ENCODE measurements at places on chromosomes 13 and 19.

DNA sequence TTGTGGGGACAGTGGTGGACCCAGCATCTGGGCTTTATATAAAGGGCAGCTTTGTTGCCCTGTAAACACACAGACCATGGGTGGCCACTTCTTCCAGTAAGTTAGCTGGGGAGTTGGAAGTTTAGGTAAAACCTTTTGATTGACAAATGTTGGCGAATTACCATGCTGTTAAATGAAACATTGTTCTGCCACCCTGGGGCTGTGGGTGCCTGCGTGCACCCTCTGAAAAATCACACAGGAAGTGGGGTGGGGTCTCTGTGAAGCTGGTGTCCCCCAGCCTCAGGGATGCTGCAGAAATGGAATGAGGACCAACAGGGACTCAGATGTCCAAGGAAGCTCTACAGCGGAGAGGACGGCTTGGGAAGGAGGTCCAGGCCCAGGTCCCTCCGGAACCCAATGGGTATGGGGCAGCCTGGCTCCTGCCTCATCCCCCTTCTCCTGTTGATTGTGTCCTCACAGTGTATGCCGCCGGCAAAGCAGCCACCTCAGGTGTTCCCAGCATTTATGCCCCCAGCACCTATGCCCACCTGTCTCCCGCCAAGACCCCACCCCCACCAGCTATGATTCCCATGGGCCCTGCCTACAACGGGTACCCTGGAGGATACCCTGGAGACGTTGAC lies 2.8 kb upstream of the USF2 start:
- DNase-seq = peak; percentile 26

GRCh38 chr13:45103449-45103848 lies 16.9 kb upstream of the GTF2F2 start:
- DNase-seq = no peak

GRCh38 chr19:23779645-23780044 lies 21.0 kb upstream of the ZNF681 start:
- DNase-seq = no peak

DNA sequence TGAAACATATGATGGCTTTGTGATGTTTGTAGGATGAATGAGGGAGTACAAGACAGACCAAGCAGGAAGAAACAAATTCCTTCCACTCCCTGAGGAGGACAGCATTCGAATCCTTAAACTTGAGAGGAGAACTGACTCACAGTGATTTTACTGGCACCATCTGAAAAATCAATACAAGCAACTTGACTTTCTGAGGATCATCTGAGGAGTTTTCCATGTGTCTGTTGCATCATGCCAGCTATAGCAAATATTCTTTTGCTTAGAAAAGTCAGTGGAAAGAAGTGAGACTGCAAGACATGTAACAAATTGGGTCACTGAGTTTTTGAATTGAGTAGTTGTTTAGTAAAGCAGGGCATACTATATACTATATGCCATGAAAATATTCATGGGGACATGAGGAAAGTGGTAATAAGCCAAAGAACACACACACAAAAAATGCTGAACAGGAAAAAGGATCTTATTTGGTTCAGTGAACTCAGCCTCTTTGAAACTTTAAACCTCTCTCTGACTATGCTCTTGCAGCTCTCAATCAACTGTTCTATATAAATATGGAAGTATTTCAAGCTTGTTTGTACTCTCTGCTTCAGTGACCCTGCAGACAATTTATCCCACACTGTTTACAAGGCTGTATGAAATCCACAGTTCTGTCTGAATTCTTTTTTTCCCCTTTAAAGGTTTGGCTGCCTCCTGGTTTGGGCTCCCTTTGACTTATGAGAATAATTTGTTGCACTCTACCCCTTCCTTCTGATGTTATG lies 35.5 kb downstream of the SERTM1 start:
- DNase-seq = no peak

DNA sequence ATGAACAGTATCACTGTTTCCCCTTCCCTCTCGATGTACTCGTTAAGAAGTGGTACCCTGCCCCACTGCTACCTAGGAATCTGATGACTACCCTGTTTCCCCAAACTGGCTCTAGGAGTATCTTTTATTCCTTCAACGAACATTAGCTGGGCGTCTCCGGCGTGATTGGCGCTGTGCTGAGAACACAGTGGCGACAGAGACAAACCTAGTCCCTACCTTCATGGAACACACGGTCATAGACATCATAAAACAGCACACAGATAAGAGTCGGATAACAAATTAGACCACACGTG lies 730 bp downstream of the SYMPK start:
- no peak for DNase-seq

- no peak for DNase-seq
Observed at GRCh38 chr13:41199526-41199925, 5.2 kb upstream of the KBTBD7 start.

DNA sequence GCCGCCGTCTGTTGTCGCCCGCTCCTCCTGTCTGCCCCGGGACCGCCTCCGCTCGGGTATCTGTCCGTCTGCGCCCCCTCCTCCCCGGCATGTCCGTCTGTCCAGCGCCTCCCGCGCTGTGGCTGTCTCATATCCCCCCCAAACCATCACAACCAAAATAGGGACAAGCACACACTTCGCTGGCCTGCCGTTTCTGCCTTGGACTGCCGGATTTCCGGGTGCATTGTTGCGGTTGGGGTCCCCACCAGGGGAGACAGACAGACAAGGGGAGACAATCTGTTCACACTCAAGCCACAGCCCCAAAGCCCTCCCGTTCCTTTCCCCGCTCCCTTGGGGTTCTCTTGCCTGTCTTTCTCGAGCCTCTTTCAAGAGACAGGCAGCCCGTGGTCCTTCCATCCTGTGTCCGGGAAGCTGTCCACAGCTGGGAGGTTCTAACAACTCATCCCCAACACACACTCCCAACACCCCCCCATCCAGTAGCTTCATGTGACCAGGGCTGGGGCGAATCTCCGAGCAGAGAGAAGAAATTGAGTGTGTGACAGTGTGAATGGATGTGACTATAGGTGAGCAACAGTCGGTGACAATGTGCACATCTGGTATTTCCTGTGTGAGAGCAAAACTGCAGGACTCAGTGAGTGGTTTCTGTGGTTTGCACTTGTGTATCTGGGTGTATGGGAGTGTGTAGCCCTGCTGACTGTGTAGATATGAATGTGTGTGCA lies 16.5 kb upstream of the FOSB start:
- DNase-seq = peak; percentile 82

DNA sequence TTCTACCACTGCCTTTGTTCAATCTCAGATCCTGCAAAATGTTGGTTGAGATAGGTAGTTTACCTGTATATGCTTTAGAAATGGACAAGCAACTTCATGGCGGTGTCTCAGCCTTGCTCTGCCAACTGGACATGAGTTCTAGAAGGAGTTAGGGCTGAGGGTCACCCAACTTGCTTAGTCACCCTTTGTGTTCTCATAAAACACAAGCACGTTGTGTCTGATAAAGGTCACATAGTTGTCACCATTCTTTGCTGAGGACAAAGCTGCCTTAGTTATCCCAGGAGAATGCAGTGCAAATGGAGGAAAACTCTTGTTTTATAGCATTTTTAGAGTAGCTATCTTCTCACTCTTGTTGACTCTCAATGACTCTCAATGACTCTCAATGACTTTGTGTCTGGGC lies 218.4 kb upstream of the TMTC4 start:
- no peak for DNase-seq

- DNase-seq = no peak
Observed at GRCh38 chr13:104567114-104567513, 1500.9 kb upstream of the SLC10A2 start.

GRCh38 chr13:46339035-46339666 lies 47.9 kb downstream of the RUBCNL start:
- peak; percentile 50 for DNase-seq

GRCh38 chr13:44234566-44234965 lies 139.1 kb upstream of the SERP2 start:
- no peak for DNase-seq

DNA sequence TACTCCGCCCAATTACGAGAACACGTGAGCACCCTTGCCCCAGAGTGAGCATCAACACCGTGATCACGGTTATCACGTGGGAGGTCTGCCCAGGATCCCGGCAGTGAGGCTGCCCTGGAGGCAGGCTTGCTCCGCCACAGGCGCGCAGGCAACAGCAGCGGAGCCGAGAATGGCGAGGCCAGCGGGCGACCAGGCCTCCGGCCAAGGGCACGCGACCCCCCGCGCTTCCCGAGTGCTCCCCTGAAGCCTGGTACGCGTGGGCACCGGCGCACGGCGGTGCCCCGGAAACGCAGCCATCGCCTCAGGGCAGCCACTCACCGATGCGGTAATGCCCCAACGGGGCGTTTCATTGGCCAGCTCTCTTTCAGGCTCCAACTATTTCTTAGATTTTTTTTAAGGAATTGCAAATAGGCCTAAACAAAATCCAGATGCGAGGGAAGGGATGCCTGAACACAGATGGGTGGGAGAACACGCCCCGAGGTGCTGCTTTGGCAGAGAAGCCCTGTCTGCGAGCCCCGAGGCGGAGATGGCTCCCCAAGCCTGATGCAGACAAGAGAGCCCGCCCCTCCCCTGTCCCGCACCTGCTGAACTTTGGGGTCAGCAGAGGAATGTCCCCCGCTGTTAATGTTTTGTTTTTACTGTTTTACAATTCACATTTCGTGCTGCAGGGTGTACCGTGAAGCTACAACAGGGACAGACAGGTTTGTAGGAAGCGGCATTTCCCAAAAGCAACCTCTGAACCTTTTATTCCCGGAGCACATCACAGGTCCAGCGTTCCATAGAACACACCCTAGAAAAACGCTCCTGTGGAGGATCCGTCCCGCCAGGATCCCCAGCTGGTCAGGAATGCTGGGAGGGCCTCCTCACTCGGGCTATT lies 132.7 kb downstream of the ZDHHC20 start:
- DNase-seq = no peak

- no peak for DNase-seq
Observed at GRCh38 chr13:108919036-108919907, 289.9 kb downstream of the MYO16 start.

DNA sequence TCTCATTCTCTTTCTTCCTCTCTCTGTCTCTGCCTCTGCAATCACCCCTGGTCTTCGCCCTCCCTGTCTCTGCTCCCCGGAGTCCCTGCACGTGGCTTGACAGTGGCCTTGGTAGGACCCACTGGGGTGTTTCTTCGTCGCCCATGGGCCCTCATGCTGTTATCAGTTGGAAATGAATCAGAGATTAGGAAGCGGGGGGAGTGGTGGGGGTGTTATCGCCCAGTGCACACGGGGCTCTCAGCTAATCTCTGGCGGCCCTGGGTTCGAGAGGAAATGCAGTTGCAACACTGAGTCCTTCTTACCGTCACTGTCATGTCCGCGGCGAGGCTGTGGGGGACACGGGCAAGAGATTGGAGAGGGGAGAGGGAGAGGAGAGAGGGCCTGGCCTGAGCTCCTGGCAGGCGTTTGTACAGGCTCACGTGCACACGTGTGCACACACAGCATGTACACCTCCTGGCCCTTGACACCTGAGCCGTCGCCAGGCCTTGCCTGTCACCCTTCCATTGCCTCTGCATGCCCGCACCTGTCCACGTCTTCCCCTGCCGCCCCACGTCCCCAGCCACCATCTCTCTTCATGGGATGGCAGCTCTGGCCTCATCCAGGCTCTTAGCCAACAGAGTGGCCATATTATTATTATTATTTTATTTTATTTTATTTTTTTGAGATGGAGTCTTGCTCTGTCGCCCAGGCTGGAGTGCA lies 37.8 kb upstream of the SLC7A10 start:
- DNase-seq = no peak

DNA sequence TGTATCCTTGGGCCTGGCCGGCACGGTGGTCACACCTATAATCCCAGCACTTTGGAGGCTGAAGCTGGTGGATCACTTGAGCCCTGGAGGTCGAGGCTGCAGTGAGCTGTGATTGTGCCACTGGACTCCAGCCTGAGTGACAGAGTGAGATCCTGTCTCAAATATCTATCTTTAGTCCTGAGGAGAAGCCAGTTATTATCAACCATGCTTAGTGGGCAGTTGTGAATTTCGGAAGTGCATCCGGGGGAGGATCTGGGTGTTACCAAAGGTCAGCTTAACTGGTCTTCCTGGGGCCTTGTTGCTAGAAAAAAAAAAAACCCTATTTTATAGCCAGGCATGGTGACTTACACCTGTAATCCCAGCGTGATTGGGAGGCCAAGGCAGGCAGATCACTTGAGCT lies 9.6 kb downstream of the DHDH start:
- DNase-seq = no peak

GRCh38 chr13:43316281-43316680 lies 292.9 kb downstream of the DNAJC15 start:
- no peak for DNase-seq

DNA sequence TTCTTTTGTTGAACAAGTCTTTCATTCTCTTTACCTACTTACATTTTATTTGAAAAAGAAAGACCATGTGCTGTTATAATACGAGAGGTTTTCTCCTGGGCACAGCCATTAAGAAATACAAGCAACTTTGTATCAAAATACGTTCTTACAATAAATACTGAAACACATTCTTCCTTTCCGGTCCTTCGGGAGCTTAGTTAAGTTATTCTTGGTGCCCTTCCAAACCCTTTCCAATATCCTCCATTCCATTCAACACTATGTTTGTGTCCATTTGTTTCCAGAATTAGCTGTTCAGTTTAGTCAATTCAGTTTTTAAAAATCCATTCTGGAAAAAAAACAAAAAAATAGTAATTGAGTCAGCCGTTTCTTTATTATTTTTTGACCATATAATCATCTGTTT lies 746.8 kb upstream of the SLC10A2 start:
- DNase-seq = no peak

DNA sequence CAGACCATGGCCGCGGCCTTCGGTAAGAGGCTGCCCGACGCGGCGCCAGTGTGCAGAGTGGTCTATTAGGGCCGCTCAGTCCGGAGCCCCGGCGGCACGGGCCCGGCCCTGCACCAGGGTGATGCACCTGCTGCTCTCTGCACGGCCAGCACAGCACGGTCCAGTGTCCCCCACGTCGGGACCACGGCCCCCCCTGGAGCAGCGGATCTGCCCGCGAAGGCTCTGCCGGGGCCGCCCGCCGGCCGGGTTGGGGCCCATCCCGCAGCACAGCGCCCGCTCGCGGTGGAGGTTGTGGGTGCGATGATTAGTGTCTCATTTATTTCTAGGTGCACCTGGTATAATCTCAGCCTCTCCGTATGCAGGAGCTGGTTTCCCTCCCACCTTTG lies 7.9 kb downstream of the PTBP1 start:
- DNase-seq = no peak

GRCh38 chr13:29493796-29494195 lies 101.7 kb downstream of the SLC7A1 start:
- DNase-seq = no peak

DNA sequence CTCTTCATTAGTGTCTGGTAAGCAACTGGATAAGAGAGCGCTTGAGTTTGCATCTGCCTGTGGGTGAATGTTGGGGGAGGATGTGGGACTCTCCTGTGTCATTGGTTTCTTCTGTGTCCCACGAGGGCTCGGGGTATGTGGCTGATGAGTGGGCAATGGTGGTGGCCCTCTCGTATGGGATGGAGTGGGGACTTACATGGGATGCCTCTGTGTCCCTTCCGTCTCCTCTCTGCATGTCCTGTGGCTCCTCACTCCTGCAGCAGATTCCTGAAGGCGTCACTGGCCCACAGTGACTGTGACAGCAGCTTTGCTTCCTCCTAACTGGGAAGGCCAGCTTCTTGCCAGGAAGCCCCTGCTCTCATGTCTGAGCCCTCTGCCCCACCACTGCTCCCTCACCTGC lies 2.6 kb upstream of the LRP3 start:
- peak; percentile 10 for DNase-seq

- DNase-seq = no peak
Observed at GRCh38 chr13:25802579-25802978, 249.2 kb downstream of the SHISA2 start.

- DNase-seq = no peak
Observed at GRCh38 chr13:20990910-20991525, 70.4 kb downstream of the LATS2 start.

GRCh38 chr13:95479731-95480130 lies 72.8 kb upstream of the CLDN10 start:
- no peak for DNase-seq

- DNase-seq = no peak
Observed at GRCh38 chr19:6613711-6614110, 22.8 kb upstream of the CD70 start.

Measured in femur (tissue), 1 donor.